ENCODE measurements at places on chromosomes 2 and 18.
A peak's percentile ranks its signal among the peaks of the same experiment; 100 is the strongest.

- no peak overlapping the region for H3K4me3 ChIP-seq
- no peak overlapping the region for H3K27ac ChIP-seq
- no peaks in the 10 kb centered on the region for H3K27me3 ChIP-seq
- H3K36me3 ChIP-seq, result no peaks in the 10 kb centered on the region
- DNase-seq, result no peak
- no peaks in the 10 kb centered on the region for H3K4me1 ChIP-seq
These were observed 27.0 kb upstream of the CCDC93 start for GRCh38 chr2:118040891-118041290.

DNA sequence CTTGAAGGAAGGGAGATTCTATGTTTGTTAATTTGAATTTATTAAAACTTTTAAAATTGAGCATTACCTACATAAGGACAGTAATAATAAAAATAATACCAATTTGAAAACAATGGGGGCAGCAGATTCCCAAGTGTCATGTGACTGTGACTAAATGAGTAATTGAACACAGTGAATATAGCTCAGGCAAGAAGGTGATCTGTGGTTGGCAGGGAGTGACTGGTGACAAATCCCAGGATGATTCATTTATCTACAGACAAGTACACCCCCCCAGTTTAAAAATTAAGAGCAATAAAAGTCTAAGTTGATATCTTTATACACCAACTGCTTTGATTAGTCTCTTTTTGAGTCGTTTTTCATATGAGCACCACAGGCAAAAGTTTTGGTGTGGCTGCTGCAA, 299.5 kb downstream of the ARHGAP15 start:
- no peaks in the 10 kb centered on the region for H3K27me3 ChIP-seq
- no peak for DNase-seq
- H3K4me3 ChIP-seq, result no peak overlapping the region
- no peak overlapping the region for H3K27ac ChIP-seq

DNA sequence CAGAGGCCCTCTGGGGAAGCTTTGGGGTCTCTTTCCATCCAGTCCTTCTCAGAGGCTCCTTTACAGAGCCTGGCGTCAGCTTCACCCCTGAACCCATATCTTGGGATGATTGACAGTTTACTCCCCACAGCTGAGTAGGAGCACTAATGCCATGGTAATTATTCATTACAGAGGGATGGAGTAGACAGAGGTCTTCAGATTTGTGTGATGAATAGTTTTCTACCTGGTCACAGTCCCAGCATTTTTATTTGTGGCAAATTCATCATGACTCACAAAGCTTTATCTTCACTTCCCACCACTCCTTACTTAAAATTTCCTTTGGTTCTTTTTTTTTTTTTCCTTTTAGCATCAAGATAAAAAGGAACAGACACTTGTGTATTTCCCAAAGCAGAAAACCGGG, 104.2 kb downstream of the CCDC85A start:
- H3K27ac ChIP-seq, result no peak overlapping the region
- H3K4me1 ChIP-seq, result no peaks in the 10 kb centered on the region
- no peaks in the 10 kb centered on the region for H3K27me3 ChIP-seq
- no peaks in the 10 kb centered on the region for H3K36me3 ChIP-seq
- no peak for DNase-seq
- no peak overlapping the region for H3K4me3 ChIP-seq

GRCh38 chr2:38268691-38269327, 108.3 kb downstream of the ATL2 start:
- no peak overlapping the region for H3K4me3 ChIP-seq
- no peaks in the 10 kb centered on the region for H3K4me1 ChIP-seq
- no peak overlapping the region for H3K27ac ChIP-seq
- no peaks in the 10 kb centered on the region for H3K36me3 ChIP-seq

GRCh38 chr2:238940806-238941205, 92.9 kb downstream of the TWIST2 start:
- H3K36me3 ChIP-seq, result no peaks in the 10 kb centered on the region
- no peak for DNase-seq
- H3K4me1 ChIP-seq, result no peaks in the 10 kb centered on the region

GRCh38 chr2:106274668-106275067, 80.6 kb upstream of the UXS1 start:
- no peak overlapping the region for H3K4me3 ChIP-seq
- peaks cover 7% of the 10 kb centered on the region for H3K4me1 ChIP-seq
- no peaks in the 10 kb centered on the region for H3K36me3 ChIP-seq
- H3K27ac ChIP-seq, result no peak overlapping the region
- DNase-seq, result no peak

- H3K36me3 ChIP-seq, result no peaks in the 10 kb centered on the region
- no peak overlapping the region for H3K4me3 ChIP-seq
- no peaks in the 10 kb centered on the region for H3K4me1 ChIP-seq
- no peak for DNase-seq
- no peaks in the 10 kb centered on the region for H3K27me3 ChIP-seq
These were observed 205.5 kb downstream of the TGIF1 start for GRCh38 chr18:3655254-3656050.

- H3K4me1 ChIP-seq, result no peaks in the 10 kb centered on the region
- no peaks in the 10 kb centered on the region for H3K27me3 ChIP-seq
- no peaks in the 10 kb centered on the region for H3K36me3 ChIP-seq
These were observed 34.4 kb downstream of the TEX51 start for GRCh38 chr2:126932966-126933710.

GRCh38 chr2:236531195-236531594, 38.4 kb upstream of the ACKR3 start:
- no peak overlapping the region for H3K4me3 ChIP-seq
- no peak for DNase-seq
- no peaks in the 10 kb centered on the region for H3K36me3 ChIP-seq
- H3K27ac ChIP-seq, result no peak overlapping the region
- H3K4me1 ChIP-seq, result no peaks in the 10 kb centered on the region

GRCh38 chr2:109256921-109257320, 127.9 kb downstream of the SH3RF3 start:
- peaks cover 15% of the 10 kb centered on the region for H3K4me1 ChIP-seq
- H3K27me3 ChIP-seq, result no peaks in the 10 kb centered on the region
- H3K27ac ChIP-seq, result no peak overlapping the region
- no peak for DNase-seq

DNA sequence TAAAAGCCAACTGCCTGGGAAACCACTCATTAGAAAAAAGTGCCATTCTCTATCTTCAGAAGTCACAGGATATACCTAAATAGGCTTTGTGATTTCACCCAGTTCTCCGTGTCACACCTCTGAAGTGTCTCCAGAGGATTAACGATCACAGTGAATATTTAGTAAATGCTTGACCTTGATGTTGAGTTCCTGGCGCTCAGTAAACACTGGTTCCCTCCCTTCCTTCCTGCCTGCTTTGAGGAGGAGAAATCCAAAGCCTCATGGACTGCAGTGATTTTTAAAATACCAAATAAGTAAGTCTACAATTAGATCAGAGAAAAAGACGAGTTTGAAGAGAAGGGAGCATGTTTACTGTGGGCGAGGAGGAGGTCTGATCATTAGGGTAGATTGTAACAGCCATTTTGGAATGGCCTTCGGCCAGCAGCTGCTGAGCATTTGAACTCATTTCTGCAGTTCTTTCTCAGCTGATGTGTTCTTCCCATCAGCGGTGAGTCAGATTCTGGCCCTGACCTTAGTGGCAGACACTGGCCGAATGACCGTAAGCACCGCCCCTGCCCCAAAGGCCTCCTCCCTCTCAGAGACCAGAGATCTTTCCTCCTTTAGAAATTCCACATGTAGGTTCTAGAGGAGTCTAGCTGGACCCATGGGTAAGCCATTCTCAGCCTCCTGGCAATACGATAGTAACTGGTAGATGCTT, 62.1 kb upstream of the SLC16A14 start:
- H3K4me3 ChIP-seq, result no peak overlapping the region
- H3K27ac ChIP-seq, result peak overlapping the region; percentile 87
- no peaks in the 10 kb centered on the region for H3K36me3 ChIP-seq
- no peak for DNase-seq

DNA sequence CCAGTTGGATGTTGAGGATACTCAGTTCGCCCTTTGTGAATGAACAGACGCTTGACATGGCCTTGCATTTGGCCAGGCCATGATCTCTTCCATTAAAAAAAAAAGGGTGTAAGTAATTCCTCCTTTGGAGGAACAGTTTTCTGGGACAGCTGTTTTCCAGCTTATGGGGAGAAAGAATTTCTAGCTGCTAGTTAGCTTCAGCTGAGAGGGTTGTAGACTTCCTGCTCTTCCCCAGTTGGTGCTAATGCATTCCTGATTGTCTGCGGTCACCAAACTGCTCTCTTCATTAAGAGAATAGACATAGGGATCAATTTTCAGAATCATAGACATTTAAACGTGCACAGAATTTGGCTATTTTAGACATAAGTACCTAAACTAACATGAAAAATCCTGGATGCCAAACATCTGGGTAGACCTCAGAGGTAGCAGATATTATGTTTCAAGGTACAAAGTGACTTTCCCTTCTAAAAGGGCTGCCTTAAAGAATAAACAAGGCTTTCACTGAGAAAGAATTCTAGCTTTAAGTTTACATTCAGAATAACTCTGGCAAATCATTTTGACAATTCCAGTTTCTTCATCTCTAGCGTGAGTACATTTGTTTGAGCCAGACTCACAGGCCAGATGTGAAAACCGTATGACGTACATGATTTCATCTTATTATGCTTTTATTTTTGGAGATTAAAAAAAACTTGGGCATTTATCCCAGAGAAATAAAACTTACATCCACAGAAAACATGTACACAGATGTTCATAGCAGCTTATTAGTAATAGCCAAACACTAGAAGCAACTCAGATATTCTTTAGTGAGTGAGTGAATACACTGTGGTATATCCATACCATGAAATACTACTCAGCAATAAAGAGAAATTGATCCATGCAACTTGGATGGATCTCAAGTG, 71.2 kb downstream of the MAIP1 start:
- no peak for DNase-seq
- H3K4me1 ChIP-seq, result no peaks in the 10 kb centered on the region
- no peaks in the 10 kb centered on the region for H3K36me3 ChIP-seq
- H3K27me3 ChIP-seq, result no peaks in the 10 kb centered on the region
- no peak overlapping the region for H3K4me3 ChIP-seq

DNA sequence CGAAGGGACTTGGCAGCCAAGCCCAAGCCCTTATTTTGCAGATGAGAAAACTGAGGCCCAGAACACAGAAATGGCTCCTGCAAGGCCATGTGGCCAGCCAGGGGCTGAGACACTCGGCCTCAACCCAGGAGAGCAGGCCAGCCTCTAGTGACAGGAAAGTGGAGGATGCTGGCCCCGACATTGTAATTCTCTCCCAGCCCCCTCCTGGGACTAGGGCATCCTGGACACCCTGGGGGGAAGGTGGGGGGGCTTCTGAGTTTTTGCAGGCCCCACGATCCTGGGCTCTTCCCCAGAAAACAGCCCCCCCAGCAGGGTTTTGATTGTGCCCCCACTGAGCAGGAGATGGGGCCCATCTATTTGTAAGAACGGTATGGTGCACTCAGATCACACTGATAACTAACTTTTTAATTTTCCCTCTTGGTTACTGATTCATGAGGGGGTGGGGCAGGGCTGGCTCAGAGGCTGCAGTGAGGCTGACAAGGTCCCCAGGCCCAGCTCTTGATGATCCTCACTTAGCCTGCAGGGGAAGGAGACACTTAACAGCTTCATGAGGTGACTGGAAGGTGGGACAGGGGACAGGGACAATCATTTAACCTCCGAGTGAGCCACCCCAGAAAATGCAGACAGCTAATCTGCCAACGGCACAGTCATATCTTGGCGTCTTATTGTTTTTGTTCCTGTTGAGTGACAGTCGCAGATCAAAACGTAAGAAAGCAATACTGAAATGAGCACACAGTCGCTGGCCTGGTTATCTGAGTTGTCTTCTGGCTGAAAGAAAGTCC, 18.9 kb downstream of the SMAD7 start:
- H3K4me3 ChIP-seq, result peak overlapping the region; percentile 37
- peaks cover 3% of the 10 kb centered on the region for H3K36me3 ChIP-seq
- peaks cover 90% of the 10 kb centered on the region for H3K4me1 ChIP-seq
- peak; percentile 67 for DNase-seq

DNA sequence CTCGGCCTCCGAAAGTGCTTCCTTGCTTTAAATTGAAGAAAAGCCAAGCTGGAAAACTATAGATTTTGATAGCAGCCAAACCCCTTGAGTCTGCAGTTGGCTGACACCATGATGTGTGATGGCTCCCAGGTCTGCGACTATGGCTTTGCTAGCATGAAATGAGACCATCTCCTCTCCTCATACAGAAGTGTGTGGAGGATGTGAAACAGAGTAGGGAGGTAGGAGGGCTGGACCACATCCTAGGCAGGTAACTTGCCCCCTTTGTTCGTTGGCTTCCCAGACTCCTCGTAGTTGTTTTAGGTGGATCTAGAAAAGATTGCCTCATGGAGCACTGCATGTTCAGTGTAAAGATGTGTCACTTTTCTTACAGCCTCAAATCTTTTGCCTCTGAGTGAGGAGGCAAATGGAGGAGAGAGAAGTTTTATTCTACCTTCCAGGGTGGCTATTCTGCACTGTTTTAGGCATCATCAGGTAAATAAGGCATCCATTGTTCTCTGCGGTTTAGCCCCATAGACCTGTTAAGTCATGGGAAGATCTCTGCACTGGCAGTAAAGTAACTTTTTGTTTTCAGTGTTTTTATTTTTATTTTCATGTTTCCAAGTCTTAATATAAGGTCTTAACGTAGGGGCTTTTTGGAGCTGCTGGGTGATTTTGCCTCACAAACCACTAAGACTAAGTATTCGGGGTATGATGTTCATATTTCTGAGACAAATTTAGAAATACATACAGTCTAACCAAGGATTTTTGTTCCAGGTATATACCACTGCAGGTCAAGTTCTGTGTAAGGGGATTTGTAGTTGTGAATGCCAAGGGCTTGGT, 40.1 kb downstream of the MGAT5 start:
- H3K27me3 ChIP-seq, result no peaks in the 10 kb centered on the region
- H3K4me3 ChIP-seq, result no peak overlapping the region
- DNase-seq, result no peak
- H3K4me1 ChIP-seq, result no peaks in the 10 kb centered on the region

GRCh38 chr2:189874586-189875320, 90.5 kb downstream of the PMS1 start:
- DNase-seq, result no peak
- no peaks in the 10 kb centered on the region for H3K4me1 ChIP-seq
- H3K4me3 ChIP-seq, result no peak overlapping the region
- H3K36me3 ChIP-seq, result no peaks in the 10 kb centered on the region
- no peak overlapping the region for H3K27ac ChIP-seq

GRCh38 chr18:77131100-77131651, 1.4 kb downstream of the MBP start:
- no peak for DNase-seq
- peak overlapping the region; percentile 26 for H3K4me3 ChIP-seq
- no peaks in the 10 kb centered on the region for H3K36me3 ChIP-seq
- peak overlapping the region; percentile 92 for H3K27ac ChIP-seq
- H3K4me1 ChIP-seq, result peaks cover 20% of the 10 kb centered on the region

DNA sequence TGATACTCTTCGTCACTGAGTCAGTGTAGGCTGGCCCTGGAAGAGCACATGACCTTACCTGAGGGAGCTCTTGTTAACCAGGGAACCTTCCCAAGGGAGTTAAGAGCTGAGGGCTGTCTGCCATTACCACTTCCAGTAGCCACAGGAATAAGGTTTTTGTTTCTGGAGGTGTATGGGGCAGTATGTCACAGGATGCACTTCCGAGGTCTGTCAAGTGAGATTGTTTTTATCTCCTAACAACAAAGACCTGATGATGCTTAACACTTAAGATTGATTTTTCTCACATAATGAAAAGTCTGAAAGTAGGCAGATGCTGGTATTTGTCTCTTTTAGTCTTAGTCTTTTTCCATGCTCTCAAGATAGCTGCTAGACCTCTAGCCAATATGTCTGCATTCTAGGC, 41.8 kb downstream of the PSMA8 start:
- no peaks in the 10 kb centered on the region for H3K4me1 ChIP-seq
- no peak for DNase-seq
- H3K4me3 ChIP-seq, result no peak overlapping the region

- no peak overlapping the region for H3K4me3 ChIP-seq
- no peaks in the 10 kb centered on the region for H3K4me1 ChIP-seq
- DNase-seq, result no peak
These were observed 193.5 kb upstream of the CCDC68 start for GRCh38 chr18:55152801-55153200.

Data from kidney (tissue), 22 donors.